ENCODE measurements at places on chromosomes 6 and 20.

- no peak for DNase-seq
These were observed 13.1 kb downstream of the EPM2A start for GRCh38 chr6:145722190-145722589.

DNA sequence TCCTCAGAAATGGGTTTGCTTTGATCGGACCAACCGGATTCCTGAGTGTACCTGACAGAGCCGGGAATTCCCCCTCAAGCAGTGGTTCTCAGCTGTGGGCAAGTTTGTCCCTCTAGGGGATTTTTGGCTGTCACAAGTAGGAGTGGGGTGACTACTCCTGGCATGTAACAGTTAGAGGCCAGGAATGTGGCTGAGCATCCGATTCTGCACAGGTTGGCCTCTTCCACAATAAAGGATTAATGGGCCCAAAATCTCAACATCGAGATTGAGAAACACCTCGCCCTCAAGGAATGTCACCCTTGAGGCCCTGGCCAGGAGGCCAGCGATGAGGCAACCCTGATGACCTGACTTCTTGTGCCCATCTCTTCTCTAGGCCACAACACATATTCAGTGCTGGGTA is 7.9 kb downstream of the AGPAT4 start:
- no peak for DNase-seq

GRCh38 chr20:3413393-3413889 is 6.0 kb upstream of the DNAAF9 start:
- DNase-seq, result no peak

- DNase-seq, result no peak
These were observed 303.9 kb upstream of the MAP3K7 start for GRCh38 chr6:90890683-90891330.

GRCh38 chr20:57439432-57439831 is 48.2 kb downstream of the RBM38 start:
- no peak for DNase-seq

DNA sequence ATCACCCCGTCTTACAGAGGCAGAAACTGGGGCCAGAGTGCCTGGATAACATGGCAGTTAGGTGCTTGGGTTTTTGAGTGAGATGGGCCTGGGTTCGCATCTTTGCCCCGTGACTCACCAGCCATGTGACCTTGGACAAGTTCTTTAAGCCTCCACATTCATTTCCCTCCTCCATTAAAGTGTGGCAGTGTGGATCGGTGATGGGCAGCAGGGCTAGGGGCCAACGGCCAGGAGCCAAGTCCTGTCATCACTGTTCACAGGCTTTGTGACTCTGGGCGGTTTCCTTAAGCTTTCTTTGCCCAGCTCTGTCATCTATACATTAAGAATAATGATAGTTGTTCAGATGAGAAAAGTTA is 85.5 kb upstream of the PMEPA1 start:
- DNase-seq, result no peak

- no peak for DNase-seq
These were observed 156.0 kb downstream of the BACH2 start for GRCh38 chr6:90140683-90141082.

- DNase-seq, result no peak
These were observed 7.7 kb upstream of the ZKSCAN8 start for GRCh38 chr6:28134015-28134414.

- no peak for DNase-seq
These were observed 84.3 kb upstream of the PREP start for GRCh38 chr6:105487040-105487790.

DNA sequence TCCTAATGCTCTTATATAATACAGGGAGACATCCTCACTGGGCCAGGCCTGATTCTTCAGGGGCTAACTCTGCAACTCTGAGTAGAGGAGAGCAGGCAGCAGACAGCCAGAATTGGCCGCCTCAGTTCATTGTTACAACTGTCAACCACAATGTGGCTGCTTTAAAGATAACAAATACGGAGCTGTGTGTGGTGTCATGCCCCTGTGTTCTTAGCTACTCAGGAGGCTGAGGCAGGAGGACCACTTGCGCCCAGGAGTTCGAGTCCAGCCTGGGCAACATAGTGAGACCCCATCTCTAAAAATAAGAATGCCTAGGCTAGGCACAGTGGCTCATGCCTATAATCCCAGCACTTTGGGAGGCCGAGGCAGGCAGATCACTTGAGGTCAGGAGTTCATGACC is 34.3 kb downstream of the CEP250 start:
- no peak for DNase-seq

- no peak for DNase-seq
These were observed 18.2 kb upstream of the HS3ST5 start for GRCh38 chr6:114361036-114361435.

DNA sequence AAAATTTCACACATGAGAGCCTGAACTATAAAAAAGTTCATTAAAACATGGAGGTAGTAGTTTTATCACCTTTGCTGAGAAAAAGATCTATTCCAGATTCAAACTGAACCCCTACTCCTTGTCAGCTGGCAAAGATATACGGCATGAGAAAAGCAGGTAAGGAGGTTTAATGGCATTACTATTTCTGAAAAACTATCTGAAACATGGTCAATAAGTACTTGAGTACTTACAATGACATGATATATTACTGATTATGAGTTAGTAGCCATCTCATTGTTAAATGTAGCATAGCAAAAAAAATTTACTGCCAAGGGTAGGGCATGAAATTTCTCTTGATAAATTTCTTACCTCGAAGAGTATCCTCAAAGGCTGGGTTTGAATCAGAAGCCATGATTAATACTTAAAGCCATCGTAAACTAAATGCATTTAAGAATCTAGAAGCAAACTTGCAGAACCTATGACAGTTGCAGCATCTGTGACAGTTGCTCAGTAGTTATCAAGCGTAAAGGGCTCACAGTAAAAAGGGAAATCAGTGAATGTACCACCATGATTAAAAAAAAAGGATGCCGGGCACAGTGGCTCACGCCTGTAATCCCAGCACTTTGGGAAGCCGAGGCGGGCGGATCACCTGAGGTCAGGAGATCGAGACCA is 8.7 kb downstream of the SLC17A5 start:
- DNase-seq, result no peak
